Stomach (tissue), 19 donors: ENCODE measurements at places on chromosomes 11 and 22. TPM values are rescaled to one million over a fixed set of nuclear protein-coding genes. Genes with fewer than 3 reads are reported as not detected.

Gene AGBL2
- 0.92 TPM for total RNA-seq

Gene GRK3
- total RNA-seq, result 0.87 TPM

Gene LSP1
- 46.8 TPM for total RNA-seq

Gene ZP1
- not detected for total RNA-seq

Gene CLDN5
- total RNA-seq, result 64.3 TPM

Gene CNTN5
- 9.9 TPM for total RNA-seq

Gene MYBPC3
- not detected for total RNA-seq

Gene TRAPPC4
- 20.0 TPM for total RNA-seq

Gene CRYBB3
- not detected for total RNA-seq

Gene CDC42BPG
- 32.5 TPM for total RNA-seq

DNA sequence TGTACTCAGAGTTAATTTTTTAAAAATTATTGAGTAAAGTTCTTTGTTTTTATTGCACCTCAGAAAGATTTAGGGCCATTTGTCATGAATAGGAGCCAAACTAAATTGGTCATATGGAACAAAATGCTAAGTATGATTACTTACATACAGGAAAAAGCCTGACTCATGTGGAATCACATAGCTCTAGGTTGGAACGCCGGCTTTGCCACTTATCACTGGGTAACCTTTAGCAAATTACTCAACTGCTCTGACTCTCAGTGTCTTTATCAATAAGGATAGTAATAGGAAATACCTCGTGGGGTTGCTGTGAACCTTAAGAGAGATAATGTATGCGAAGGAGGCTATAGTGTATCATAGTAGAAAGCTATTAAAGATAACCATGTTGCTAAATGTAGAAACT is 638.5 kb downstream of the NELL1 start:
- DNase-seq, result no peak

- no peak for DNase-seq
Observed at GRCh38 chr11:95455228-95455970, 224.4 kb upstream of the SESN3 start.

DNA sequence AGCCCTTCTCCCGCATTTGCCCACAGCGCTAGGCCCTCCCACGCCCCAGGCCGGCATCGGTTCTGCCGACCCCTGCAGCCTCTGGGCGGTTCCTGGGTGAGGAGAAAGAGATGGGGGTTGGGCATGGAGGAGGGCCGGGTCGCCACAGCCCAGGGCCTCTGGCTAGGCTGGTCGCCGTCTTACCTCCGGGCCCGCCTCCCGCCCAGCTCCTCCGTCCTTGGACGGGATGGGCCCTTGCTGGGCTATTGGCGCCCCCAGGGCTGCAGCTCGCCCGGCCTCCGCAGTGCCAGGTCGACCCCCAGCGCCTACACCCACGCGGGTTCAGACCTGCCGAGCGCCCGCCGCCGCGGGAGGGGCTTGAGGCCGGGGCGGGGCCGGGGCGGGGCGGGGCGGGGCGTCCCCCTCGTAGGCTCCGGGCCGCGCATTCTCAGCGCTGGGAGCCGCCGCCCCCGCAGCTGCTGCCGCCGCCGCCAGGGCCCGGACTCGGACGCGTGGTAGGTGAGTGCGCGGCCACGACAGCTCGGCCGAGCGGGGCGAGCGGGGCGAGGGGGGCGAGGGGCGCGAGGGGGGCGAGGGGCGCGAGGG is at the start of gene CD151:
Gene CD151, plus strand, starts transcription at position 424 of the 585 bp plus-strand sequence. CDS start 3,118 bp downstream, outside the sequence.
- peak; percentile 88 for DNase-seq

DNA sequence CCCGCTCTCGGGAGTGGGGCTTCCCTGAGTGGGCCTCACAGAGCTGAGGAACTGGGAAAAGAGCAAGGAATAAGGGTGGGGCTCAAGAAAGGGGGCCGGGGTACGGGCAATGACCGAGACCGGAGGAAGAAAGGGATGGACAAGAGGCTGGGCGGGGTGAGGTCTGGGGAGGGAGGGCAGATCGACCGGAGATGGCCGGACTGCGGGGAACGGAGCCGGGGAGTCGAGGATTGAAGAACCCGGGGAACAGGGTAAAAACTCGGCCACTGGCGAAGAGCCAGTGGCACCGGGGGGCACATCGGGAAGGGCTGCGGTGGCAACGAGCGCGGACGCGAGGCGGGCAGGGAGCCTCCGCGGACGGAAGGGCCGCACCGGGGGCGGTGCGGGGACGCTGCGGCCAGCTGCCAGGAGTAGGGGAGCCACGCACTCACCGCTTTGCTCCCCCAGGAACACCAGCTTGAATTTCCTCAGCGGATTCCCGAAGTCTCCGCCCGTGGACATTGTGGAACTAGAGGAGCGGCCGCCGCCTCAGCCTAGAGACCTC is 667 bp downstream of the RAB6A start:
- DNase-seq, result peak; percentile 37

DNA sequence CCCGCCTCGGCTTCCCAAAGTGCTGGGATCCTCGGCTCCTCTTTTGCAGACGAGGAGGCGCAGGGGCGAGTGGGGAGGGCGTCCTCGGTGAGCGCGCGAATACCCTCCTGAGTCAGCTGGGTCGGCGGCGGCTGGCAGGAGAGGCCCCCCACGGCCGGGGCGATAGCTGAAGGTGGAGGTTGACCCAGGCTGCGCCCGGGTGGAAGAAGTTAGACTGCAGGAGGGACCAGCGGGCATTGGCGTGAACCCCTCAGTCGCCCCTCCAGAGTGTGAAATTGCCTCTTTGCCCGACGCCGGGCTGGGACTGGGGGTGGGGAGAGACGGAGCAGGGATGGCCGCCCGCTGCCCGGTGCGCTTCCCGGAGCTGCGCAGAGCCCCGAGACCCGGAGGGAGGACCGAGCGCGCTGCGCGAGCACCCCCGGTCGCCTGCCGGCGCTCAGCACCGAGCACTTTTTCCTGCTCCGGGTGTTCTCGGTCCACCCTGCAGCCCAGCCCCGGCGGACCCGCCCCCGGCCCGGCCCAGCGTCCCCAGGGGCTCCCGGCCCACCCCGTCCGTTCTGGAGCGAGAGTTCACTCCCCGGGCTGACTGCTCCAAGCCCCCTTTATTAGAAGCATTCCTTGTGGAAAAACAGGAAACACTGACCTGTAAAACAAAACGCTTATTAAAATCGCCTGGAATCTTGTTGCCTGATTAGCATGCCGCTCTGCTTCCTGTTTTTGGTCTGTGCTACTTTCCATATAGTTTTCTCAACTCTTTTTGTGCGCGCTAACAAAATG is 13.7 kb upstream of the CPT1A start:
- peak; percentile 64 for DNase-seq

- DNase-seq, result peak; percentile 66
Observed at GRCh38 chr22:29116397-29117123, 43.7 kb downstream of the KREMEN1 start.

DNA sequence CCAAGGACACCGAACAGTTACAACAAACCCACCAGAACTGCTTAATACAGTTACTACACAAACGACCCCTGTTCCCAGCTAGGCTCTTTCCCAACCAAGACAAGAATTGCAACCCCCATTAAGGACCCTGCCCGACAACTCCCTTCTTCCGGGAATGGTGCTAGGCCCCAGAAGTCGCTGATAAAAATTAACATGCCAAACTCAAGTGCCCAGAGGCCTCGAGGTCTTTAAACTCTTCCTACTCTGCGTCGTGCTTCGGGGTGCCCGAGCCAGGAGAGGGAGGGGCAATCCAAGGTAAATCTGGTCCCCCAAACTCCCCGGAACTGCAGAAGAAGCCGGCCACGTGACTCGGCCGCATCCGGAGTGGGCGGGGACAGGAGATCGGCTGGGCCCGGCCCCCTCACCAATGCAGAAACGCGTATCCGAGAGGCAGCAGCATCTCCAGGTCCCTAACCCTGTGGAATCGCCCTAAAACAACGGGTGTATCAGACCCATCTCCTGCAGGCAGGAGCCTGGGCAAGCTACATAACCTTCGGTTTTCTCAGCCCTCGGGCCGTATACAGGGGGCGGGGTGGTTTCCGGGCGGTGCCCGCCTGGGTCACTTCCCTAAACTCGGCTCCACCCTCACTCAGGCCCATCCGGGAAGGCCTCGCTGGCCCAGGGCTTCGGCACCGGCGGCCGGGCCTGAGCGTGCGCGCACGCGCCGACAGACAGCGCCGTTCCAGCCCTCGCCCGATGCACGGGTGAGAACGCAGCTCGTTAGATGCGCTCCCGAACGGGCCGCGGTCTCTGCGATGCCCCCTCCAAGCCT is 1.1 kb downstream of the CFL1 start:
- DNase-seq, result peak; percentile 84

DNA sequence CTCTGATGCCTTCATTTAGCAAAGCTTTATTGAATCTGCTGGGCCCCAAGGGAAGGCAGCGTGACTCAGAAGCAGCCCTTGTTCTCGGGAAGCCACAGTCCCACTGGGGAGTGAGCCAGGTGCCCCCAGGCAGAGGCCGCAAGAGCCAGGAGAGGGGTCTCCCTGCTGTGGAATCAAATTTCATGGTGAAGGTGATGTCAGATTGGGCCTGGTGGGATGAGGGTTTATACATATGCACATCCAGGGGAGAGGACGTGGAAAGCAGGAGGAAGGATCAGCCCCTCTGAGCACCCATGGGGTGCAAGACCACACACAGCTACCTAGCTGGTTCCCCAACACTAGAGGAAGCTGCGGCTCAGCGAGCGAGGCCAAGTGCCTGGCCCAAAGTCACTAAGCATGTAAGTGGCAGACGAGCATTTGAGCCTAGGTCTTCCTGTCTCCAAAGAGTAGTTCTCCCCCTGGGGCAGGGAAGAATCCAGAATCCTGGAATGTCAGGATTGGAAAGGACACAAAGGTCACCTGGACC is 2.0 kb downstream of the SYNGR1 start:
- DNase-seq, result no peak

DNA sequence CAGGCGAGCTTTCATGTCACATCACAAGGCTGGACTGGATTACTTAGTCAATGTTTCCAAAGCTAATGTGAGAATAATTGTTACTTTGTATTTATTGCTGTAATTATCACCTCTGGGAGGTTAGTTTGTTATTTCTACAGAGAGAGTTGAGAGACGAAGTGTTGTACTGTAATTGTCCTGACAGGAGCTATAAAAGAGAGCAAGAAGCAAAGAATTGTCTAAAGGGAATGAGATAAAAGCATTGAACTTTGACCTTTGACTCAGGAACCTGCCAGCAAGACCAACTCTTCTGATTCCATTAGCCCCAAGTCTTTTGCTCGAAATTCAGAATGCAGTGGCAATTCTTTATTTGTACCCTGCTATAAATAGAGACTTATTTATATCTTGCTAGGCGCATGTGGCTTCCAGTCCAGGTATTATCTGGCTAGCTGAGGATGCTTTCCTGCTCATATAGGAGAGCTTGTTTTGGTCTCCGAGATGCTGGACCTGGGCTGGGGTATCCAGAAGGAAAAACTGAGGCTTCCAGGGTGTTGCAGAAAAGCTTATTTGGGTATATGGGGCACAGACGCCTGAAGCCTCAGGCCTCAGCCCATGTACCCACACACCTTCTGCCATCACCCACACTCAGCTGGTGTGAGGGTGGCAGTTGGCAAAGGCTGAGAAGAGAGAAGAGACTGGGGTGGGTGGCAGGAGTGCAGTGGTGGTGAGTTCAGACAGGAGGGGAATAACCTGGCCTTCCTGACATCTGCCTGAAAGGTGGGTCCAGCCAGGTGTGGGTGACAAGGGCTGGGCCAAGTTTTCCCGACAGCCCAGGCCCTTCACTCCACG is 40.7 kb downstream of the SYT13 start:
- DNase-seq, result no peak

DNA sequence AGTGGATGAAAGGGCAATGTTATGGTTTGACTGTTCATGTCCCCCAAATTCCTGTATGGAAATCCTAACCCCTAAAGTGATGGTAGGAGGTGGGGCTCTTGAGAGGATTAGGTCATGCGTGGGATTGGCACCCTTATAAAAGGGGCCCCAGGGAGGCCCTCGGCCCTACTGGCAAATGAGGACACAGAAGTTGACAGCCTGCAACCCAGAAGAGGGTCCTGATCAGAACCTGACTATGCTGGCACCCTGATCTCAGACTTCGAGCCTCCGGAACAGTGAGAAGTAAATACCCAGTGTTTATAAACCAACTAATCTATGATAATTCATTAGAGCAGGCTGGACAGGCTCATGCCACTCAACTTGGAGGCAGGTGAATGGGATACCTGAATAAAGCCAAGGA is 8.7 kb downstream of the IFITM10 start:
- DNase-seq, result no peak

DNA sequence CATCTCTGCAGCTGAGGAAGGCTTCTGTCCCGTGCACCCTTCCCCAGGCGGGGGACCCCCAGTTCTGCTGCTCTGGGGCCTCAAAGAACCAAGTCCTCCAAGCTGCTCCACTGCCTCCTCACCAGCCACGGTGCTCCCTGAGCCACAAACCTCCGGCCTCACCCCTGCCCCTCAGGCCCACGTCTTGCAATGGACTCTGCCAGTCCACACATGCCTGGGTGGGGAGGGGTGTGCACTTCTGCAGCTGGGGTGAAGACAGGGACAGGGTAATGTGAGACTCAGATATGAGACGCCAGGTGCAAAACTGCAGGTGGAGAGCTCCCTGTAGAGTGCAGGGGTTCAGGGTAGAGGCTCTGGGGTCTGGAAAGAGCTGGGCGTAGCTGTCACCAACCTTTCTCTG is 3.2 kb upstream of the PTDSS2 start:
- no peak for DNase-seq

- no peak for DNase-seq
Observed at GRCh38 chr11:130514851-130515250, 66.4 kb downstream of the ADAMTS15 start.

- DNase-seq, result peak; percentile 89
Observed at GRCh38 chr11:3037040-3037944, 19.9 kb downstream of the CARS1 start.

GRCh38 chr11:127632976-127633680 is 632.6 kb upstream of the KIRREL3 start:
- no peak for DNase-seq

GRCh38 chr22:36808721-36809344 is 8.0 kb downstream of the PVALB start:
- DNase-seq, result no peak

- no peak for DNase-seq
Observed at GRCh38 chr11:11876458-11876857, 34.7 kb downstream of the USP47 start.

- peak; percentile 11 for DNase-seq
Observed at GRCh38 chr22:31099841-31100761, 7.3 kb downstream of the SELENOM start.

GRCh38 chr11:19552656-19553260 is 159.9 kb upstream of the NAV2 start:
- no peak for DNase-seq
